ENCODE measurements at places on chromosomes 11 and 22.

GRCh38 chr22:34950489-34950888, 115.5 kb upstream of the ISX start:
- DNase-seq: no peak

- no peak for DNase-seq
Observed at GRCh38 chr22:30523646-30524489, 18.4 kb upstream of the SEC14L4 start.

GRCh38 chr11:36885154-36885553, 287.1 kb upstream of the RAG2 start:
- DNase-seq: no peak

DNA sequence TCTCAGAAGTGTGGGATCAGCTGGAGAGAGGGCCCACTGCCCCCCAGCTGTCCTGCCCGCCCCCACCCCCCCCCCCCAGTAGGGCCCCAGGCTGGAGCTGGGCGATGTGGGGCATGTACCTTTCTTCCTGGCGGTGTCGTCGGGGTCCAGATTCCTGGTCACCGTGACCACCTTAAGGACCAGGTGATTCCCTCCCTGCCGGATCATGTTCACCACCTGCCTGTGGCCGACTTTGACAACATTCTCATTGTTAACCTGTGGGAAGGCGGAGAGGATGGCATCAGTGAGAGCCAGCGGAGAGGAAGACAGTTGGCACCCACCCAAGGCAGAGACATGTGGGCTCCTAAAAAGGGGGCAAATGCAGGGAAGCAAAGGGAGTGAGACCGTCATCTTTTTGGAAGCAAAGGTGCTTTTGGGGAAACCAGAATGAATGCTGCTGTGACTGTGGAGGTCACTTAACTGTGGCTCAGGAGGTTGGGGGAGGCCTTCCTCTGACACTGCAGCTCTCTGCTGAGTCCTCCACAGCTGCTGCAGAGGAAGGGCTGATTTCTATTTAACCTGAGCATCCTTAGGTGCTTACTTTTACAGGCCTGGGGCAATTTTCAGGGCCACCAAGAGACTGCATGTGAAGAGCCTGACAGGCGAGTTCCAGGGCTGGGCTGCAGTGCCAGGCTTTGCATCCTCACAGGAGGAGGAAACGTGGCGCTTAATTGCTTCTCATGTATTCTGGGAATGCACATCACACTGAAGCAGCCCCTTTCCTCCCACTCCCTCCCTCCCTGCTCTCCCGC, 104.5 kb downstream of the CTTN start:
- DNase-seq: no peak

- DNase-seq: no peak
Observed at GRCh38 chr22:31093086-31093850, 12.2 kb downstream of the SMTN start.

- no peak for DNase-seq
Observed at GRCh38 chr11:77386178-77386577, 84.7 kb upstream of the GDPD4 start.

All from H54 (cell line).